NB4 (cell line): ENCODE measurements at places on chromosomes 13 and 19.

- no peak for DNase-seq
These were observed 30.2 kb downstream of the COL4A2 start for GRCh38 chr13:110337247-110337646.

DNA sequence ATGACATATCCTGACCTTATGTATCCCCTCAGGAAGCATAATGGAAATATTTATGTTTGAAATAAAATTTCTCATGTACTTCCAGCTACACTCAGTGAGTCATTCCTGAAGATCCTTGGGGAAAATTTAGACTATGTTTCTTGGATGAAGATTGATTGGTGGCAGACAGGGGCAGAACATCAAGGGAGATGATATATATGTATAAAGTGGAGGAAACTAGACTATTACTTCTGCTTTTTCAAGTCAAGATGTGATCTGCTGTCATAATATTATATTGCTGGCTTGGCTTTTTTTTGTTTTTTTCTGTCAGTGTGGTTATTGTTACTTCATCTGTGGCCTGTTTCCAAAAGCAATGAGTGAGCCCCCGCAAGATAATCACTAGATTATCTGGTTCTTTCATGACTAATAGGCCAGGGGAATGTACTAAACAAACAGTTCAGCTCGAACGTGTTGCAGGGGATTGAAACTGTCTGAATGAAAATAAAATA lies 87.2 kb upstream of the TNFSF11 start:
- peak; percentile 55 for DNase-seq

DNA sequence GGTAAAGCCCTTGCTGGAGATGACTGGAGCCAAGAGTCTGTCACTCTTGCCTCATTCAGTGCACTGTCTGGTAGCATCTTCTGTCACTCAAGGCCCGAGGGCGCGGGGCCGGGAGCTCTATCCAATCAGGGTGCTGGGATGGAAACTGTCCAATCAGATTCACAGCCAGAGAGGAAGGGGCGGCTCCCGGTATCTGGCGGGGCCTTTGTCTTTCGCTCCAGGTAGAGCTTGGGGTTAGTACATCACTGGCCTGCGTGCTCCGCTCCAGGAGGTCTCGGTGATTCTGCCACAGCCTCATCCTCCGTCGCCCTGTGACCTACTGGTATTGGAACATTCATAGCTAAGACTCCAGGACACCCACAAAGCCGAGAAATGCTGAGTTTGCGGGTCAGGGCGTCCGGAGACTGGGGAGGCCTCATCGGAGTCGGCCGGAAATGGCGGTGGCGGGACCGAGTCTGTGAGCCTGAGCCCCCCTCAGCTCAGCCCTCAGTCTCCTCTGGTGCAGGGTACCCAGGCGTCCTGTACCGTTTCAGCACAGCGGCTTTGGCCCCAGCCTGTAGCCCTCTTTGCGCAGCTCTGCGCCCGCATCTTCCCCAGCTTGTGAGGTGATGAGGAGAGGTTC lies 20.6 kb upstream of the ZNF430 start:
- peak; percentile 86 for DNase-seq

- DNase-seq: no peak
These were observed 52.4 kb downstream of the CHST8 start for GRCh38 chr19:33673996-33674625.

- DNase-seq: no peak
These were observed 15.3 kb downstream of the TMEM38A start for GRCh38 chr19:16676101-16676798.

DNA sequence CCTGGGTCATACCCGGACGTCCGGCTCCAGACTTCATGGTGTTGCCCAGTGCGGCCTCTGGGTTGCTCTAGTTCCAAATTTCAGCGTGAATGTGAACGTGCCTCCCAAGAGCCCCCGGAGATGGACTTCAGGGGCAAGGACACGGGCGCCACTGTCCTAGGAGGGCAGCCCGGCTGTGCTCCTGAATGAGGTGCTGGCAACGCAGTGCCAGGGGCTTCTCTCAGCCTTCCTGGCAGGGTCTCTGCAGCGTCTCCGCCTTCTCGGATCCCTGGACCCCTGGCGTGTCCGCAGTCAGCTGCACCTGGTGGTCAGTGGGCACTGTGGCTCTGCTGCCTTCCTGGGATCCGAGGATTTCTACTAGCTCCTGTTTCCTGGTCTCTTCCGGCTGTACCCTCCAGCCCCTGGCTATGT lies 101.7 kb upstream of the MCF2L start:
- no peak for DNase-seq

- peak; percentile 87 for DNase-seq
These were observed 26.5 kb upstream of the HOMER3 start for GRCh38 chr19:18967358-18968146.

DNA sequence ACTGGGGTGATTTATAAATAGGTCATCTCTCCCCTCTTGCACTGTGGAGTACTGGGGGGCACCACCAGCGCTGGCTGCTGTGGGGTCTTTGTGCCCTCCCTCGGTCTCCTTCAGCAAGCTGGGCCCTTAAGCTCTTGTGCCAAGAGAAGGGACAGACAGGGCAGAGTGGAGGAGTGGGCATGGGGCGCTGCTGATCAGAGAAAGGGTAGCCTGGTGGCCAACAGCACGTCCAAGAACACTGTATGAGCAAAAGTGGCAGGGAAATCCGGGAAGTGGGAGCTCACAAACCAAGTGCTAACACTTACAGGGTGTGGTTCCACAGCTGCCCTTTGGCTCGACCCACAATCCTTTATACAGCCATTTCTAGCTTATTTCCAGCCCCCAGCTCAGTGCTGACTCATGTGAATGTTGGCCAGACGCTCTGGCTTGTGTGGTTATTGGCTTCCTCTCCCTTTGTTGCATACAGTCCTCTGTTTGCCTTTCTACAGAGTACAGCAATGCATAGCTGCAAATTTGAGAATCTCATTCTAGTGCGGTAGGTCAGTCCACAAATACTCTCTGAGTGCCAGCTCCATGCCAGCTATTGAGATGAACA lies 298.8 kb downstream of the SHISA2 start:
- peak; percentile 88 for DNase-seq
